ENCODE measurements at places on chromosomes 4 and X.

GRCh38 chr4:84218031-84218430 is 281.1 kb downstream of the NKX6-1 start:
- no peak for DNase-seq

DNA sequence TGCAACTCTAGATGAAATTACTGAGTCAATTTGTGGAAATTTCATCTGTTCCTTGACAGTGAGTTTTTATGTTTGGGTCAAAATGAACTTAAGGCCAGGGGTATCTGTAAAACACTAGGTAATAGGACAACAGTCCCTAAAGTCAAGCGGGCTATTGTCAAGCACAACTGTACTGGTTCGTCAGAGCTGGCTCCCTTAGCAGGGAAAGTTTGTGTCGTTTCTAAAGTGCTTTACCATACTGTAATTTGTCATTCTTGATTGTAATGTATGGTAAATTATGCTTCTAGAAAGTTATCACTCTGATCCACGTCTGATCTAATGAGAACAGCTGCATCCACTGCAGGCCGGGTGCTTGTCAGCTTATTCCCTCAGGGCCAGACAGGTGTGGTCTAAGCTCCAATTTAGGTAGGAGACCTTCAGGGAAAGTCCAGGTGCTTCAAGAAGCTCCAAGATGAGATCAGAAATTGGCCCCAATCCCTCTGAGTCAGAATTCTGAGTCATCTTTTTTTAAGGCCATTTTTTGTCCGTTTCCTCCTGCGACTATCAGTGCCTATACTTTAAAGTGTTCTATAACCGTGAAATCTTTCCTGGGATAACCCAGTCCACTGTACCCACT is 92.2 kb downstream of the PALLD start:
- no peak for DNase-seq

- DNase-seq, result no peak
Measured at GRCh38 chrX:73446831-73447230, at the start of gene CDX4. TSS of gene CDX4 (plus strand) at chrX:73447053. CDS start at chrX:73447254, 201 bp downstream.

GRCh38 chr4:9926586-9926985 is 94.7 kb downstream of the SLC2A9 start:
- no peak for DNase-seq

DNA sequence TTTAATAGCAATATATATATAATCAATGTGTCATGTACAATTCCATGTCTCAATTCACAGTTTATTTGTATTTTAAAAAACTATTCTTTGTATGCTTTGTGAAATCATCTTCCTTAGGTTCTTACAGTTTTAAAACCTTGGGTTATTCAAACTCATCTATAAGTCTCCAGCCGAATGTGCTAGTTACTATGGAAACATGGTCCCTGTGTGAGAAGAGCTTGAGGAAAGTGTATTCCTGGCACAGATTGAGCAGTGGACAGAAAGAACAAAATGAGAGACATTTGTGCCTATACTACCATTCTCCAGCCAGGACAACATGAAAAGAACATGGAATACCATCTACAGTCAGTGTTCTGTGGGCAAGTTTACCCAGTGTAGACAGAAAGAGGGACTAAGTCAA is 103.4 kb downstream of the EFHC2 start:
- DNase-seq, result no peak

DNA sequence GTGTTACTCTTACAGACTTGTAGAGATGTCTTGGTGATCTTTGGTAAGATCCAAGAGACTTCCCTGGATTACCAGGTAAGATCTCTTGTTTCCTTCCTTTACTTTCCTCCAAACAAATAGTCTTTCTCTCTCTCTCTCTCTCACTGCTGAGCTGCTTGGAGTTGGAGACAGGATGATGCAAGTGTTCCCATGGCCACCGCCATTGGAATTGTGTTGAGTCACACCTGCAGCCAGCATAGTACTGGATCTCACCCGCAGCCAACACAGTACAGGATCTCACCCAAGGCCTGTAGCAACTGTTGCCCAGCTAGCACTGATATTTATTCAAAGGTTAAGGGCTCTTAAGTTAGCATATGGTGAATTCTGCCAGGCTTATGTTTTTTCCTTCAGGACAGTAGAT is 1080.9 kb downstream of the FAT4 start:
- DNase-seq, result no peak

- no peak for DNase-seq
Measured at GRCh38 chr4:61824454-61824853, 624.3 kb downstream of the ADGRL3 start.

GRCh38 chr4:36574816-36575215 is 293.4 kb downstream of the DTHD1 start:
- DNase-seq, result no peak

DNA sequence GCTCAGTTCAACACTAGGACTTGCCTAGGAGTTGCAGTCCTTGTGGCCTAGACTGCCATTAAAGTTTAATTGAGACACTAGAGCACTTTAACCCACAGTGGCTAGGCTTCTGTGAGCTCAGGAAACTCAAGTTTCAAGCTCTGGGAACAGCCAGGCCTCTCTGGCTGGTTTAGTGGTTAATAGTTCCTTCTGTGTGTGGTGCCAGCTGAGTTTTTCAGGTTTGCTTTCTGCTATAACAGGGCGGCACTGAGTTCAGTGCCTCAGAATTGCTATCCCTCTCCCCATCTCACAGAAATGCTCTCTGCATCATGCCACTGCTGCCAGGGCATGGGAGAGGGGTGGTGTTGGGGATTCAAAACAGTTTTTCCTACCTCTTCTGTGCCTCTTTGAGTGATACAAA is 15.9 kb downstream of the MMAA start:
- no peak for DNase-seq

DNA sequence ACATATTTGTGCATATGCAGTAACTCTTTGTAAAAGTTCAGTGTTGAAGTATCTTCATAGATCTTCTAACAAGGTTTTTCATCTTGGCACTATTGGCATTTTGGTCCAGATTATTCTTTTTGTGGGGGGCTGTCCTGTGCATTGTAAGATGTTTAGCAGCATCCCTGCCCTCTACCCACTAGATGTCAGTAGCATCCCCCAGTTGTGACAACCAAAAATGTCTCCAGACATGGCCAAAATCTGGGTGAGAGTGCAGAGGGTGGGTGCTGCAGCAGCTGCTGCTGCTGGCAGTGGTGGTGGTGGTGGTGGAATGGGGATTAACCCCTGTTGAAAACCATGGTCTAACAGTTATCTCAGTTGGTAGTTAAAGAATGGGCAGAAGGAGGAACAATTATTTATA is 370.0 kb downstream of the GPAT3 start:
- no peak for DNase-seq

- no peak for DNase-seq
Measured at GRCh38 chrX:44871931-44872820, 812 bp upstream of the KDM6A start.

- DNase-seq, result no peak
Measured at GRCh38 chr4:185086053-185086452, 57.0 kb upstream of the SLC25A4 start.

- DNase-seq, result no peak
Measured at GRCh38 chrX:123311486-123311885, 127.4 kb downstream of the GRIA3 start.

- no peak for DNase-seq
Measured at GRCh38 chrX:148825696-148826095, 325.3 kb downstream of the AFF2 start.

DNA sequence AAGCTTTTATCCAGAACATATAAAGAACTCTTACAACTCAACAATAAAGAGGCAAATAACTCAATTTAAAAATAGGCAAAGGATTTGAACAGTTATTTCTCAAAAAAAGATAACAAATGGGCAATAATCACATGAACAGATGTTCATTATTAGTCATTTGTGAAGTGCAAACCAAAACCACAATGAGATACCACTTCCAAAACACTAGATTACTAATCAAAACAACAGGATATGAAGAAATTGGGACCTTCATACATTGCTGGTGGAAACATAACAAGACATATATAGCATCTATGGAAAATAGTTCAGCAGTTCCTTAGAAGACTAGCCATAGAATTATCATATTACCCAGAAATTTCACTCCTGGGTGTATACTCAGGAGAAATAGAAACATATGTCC is 224.6 kb downstream of the FBXO8 start:
- no peak for DNase-seq

DNA sequence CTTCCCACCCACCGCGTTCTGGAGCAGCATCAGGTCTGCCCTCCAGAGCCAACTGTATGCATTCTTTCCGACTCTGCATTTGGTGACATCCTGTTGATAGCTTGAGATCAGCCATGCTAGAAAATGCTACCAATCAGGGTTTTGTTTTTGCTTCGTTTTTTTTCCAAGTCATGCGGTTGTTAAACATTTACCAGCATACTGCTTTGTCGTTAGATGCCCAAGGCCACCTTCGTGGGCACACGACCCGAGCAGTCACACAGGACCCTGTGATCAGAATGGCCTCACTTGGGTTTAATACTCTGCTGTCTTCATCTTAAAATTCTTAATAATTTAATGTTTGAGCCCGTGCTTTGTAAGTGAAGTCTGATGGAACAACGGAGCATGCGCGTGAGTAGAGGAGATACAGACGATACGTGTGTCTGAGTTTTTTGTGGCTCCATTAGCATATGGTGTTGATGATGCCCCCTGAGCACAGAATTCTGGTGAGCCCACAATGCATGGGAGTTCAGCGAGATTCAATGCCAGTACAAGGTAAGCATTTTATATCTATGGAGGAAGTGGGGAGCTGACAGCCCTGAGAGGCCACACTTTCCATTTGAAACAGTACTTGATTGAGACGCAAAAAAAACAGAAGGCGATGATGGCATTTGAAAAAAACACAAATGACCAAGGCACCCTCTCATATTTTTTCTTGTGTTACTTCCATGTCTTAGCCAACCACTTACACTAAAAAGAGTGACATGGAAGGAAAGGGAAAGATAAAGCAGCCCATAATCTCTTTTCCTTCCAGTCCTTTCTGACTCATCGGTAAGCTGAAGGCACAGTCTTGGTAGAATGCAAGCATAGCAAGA is 323.6 kb downstream of the BCOR start:
- DNase-seq, result no peak

- DNase-seq, result no peak
Measured at GRCh38 chr4:148405161-148405893, 36.9 kb downstream of the NR3C2 start.

GRCh38 chr4:25198713-25199112 is 35.1 kb upstream of the PI4K2B start:
- no peak for DNase-seq

DNA sequence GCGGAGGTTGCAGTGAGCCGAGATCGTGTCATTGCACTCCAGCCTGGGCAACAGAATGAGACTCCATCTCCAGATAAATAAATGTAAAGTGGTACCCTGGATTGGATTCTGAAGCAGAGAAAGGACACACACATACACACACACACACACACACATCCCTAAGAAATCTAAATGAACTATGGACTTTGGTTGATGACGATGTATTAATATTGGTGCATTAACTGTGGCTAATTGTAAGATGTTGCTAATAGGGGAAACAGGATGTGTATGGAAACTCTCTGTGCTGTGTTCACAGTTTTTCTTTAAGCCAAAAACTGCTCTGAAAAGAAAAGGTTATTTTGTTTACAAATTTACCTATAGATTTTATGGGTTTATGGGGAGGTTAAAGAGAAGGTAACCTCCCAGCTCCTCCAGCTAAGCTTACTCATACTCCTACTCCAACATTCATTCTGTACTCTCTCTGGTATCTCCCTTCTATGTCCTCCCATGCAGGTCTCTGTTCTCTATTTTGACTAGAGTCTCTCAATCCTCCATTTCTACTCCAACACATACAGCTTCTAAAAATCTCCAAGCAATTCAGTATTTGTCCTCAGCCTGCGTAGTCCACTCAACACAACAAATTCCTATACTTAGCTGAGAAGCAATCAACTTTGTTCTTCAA is 46.5 kb upstream of the RELL1 start:
- no peak for DNase-seq

DNA sequence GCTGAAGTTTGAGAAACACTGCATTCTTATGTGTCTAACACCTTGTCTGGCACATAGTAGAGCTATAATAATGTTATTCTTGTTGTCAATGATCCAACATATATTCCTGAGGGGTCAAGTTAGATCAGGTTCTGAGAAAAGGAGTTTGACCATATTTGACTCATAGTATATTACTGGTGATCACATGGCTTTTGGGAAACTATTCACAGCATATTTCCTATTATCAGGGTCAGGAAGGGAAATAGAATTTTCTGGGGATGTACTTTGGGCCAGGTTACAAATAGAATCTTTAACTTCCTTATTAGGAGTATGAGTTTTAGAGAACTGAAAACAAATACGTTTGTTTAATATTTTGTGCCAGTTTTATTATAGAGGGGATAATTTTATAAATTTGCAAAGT is 11.6 kb downstream of the IL15 start:
- no peak for DNase-seq

GRCh38 chr4:81635739-81636138 is 164.0 kb upstream of the RASGEF1B start:
- DNase-seq, result no peak

DNA sequence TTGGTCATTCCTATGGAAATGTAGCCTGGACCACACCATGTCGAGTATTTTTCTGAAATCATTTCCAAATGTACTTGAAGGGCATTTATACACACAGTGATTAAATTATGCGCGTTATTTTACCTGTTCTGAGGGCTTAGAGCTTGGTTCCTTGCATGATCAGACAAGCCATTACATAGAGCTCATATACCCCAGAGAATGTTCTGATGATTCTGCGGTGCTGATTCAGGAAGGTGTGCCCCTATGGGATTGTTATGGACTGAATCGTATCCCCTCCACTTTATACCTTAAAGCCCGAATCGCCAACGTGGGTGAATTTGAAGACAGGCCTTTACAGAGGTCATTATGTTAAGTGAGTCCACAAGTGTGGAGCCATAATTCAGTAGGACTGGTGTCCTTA is 848.9 kb downstream of the TRIML1 start:
- DNase-seq, result no peak

GRCh38 chrX:38634665-38635064 is 73.3 kb downstream of the TSPAN7 start:
- DNase-seq, result no peak

- DNase-seq, result no peak
Measured at GRCh38 chr4:182576601-182577289, 333.5 kb downstream of the TENM3 start.

DNA sequence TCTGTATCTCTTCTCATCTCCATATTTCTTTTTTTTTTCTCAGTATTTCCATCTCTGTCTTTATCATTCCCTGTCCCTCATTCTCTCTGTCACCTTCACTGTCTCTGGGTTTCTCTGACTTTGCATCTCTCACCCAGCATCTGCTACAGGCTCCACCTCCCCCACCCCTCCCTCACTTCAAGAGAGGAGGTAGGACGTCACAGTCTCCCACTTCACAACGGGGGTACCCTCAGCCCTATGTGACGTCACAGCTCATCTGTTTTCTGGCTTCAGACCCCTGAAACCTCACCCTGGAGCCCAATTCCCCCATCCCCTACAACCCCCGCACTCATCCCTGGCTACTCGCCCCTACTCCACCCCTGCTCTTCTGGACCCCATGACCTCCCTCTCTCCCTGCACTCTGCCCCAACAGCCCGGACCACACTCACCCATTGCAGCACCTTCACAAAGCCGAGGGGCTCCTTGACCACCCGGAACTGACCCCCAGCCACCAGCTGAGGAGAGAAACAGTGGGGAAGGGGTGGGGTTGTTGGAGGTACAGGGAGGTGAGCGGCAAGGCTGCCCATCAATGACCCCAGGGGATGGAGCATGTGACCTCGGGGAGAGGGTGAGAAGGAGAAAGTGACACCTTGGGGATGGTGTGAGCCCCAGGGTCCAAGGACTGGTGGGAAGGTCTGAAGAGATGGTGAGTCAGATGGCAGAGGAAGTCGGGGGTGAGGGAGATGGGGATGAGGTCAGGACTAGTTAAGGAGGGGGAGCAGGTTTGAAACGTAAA is 1.3 kb downstream of the SYP start:
- DNase-seq, result no peak

All from fibroblast of skin of left biceps (primary cell).